COR-L47 (cell line): ENCODE measurements at places on chromosomes 1 and 21.

GRCh38 chr1:236980673-236981072, 23.6 kb downstream of the MT1HL1 start:
- no peak for DNase-seq

DNA sequence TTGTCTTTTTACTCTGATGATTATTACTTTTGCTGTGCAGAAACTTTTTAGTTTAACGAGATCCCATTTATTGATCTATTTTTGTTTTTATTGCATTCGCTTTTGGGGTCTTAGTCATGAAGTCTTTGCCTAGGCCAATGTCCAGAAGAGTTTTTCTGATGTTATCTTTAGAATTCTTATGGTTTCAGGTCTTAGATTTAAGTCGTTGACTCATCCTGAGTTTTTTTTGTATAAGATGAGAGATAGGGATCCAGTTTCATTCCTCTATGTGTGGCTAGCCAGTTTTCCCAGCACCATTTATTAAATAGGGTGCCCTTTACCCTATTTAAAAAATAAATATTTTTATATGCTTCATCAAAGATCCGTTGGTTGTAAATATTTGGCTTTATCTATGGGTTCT, 13.2 kb downstream of the MAN1C1 start:
- no peak for DNase-seq

GRCh38 chr1:1217621-1218523, 3.9 kb upstream of the TNFRSF4 start:
- DNase-seq: no peak

- DNase-seq: peak; percentile 42
Measured at GRCh38 chr1:98034505-98034904, 113.7 kb upstream of the DPYD start.

GRCh38 chr1:213997038-213997771, 9.4 kb downstream of the PROX1 start:
- no peak for DNase-seq

DNA sequence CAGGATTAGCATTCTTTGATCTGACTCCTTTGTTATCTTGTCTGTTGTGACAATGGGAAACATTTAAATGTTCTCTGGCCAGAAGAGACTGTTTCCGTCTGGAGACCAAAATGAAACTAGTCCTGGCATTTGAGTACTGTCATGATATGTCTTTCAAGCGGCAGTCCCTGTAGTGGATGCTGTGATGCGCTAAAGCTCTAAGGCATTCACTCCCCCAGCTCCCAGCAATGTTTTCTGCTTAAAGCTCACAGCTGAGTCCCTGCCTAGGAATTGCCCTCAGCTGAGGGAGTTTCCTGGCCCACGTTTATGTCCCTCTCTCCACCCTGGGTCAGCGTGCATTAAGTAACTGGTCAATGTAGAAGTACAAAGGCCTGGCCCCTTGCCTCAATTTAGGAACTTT, 109.4 kb downstream of the UCHL5 start:
- DNase-seq: no peak

- DNase-seq: no peak
Measured at GRCh38 chr1:223738465-223739365, 26.4 kb downstream of the CAPN2 start.

DNA sequence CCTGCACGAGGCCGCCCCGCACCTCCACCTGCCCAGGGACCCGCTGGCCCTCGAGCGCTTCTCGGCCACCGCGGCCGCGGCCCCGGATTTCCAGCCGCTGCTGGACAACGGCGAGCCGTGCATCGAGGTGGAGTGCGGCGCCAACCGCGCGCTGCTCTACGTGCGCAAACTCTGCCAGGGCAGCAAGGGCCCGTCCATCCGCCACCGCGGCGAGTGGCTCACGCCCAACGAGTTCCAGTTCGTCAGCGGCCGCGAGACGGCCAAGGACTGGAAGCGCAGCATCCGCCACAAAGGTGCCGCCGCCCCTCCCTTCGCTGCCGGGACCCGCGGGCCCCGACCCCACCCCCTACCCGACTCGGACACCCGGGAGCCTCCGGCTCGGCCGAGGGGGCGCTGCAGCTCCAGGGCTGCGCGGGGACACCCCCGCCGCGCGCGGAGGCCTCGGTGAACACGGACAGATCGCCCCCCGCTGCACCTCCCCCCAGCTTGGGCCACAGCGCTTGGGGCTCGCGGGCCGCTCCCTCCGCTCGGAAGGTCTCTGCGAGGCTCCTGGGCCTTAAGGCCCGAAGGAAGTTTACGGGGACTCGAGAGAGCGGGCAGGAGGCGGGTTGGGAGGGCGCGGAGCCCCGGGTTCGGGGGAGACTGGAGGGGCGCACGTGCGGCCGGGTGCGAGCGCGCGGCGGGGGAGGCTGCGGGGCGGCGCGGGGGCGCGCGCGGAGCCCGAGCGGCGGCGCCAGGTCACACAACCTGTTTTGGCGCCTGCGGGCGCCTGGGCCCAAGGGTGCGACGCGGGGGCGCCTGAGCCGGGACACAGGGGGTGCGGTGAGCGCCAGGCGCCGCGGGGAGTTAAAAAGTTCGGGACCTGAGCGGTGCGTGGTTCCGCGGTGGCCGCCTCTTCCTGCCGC, 1.2 kb downstream of the SAMD11 start:
- peak; percentile 52 for DNase-seq

DNA sequence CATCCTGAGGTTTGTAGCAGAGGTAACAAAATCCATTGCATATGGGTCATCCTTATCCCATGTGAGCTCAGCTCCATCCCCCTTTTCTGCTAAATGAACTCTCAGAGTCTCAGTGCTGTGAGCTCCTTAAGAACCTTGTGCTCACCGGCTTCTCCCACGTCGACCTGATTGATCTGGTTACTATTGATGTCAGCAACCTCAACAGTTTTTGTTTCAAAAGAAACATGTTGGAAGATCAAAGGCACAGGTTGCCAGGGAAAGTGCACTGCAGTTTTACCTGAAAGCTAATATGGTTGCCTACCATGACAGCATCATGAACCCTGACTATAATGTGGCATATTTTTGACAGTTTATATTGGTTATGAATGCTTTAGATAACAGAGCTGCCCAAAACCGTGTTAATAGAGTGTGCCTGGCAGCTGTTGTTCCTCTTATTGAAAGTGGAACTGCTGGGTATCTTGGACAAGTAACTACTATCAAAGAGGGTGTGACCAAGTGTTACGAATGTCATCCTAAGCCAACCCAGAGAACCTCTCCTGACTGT, 131.4 kb downstream of the HS2ST1 start:
- no peak for DNase-seq

- DNase-seq: no peak
Measured at GRCh38 chr1:46012236-46012635, 120.2 kb downstream of the PIK3R3 start.

- no peak for DNase-seq
Measured at GRCh38 chr1:36093226-36093625, 4.5 kb downstream of the ADPRS start.

DNA sequence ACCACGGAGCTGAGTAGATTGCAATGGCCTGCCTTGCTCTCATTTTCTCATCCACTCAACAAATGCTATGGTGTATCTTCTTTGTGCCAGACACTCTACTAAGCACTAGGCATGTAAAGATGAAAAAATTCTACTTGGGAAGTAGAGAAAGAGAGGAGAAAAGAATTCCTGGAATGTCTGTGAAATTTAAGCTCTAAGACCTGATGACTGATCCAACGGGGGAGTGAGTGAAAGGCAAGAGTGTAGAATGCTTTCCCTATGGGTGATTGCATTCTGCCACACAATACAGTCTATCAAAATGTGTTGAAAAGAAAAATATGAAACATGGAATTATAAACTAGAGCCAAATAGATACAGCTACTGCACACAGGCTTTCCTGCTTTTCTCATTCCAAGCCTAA, 82.3 kb downstream of the CYYR1 start:
- DNase-seq: no peak

- DNase-seq: no peak
Measured at GRCh38 chr1:173195596-173196088, 11.5 kb downstream of the TNFSF4 start.

GRCh38 chr1:12094180-12094579, 31.1 kb downstream of the TNFRSF8 start:
- no peak for DNase-seq

GRCh38 chr1:203120325-203121153, 7.0 kb upstream of the ADORA1 start:
- no peak for DNase-seq

- DNase-seq: peak; percentile 54
Measured at GRCh38 chr1:20376880-20377494, 86.3 kb downstream of the VWA5B1 start.

GRCh38 chr1:228141226-228142044, 1.4 kb downstream of the GUK1 start:
- peak; percentile 56 for DNase-seq

GRCh38 chr1:89529196-89529595, 4.6 kb downstream of the LRRC8B start:
- no peak for DNase-seq

DNA sequence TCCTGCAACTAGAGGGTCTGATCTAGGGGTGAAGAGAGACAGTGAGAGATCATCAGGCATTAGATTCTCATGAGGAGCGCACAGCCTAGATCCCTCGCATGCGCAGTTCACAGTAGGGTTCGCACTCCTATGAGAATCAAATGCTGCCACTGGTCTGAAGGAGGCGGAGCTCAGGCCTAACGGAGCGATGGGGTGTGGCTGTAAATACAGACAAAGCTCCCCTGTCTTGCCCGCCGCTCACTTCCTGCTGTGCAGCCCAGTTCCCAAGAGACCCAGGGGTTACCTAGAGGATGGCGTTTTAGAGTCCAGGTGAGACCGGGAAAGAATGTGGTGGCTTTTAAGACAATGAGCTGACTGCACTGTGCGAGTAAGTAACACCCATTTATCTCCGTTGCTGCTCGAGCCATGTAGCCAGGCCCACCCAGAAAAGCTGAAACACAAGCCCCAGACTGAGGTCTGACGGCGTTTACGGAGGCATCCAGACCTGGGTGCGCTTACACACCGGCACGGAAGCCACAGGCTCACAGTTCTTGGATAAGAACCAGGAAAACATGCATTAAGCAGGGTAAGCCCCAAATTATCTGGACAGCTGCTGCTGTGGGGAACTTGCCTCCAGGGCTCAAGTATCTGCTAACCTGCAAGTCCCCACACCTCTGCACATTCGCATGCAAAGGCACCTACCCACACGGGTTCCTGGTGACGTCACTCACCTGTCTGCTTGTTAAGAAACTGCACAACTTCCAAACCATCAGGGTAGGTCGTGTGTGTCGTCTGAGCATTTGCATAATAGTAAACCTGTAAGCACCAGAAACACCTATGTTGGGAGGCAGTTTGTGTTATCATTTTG, 12.5 kb downstream of the TCP10L start:
- DNase-seq: peak; percentile 69

- no peak for DNase-seq
Measured at GRCh38 chr1:230163719-230164118, 96.7 kb downstream of the GALNT2 start.

GRCh38 chr1:153899509-153899908, 23.3 kb downstream of the GATAD2B start:
- no peak for DNase-seq

- DNase-seq: no peak
Measured at GRCh38 chr1:165678509-165678908, 19.9 kb downstream of the ALDH9A1 start.

GRCh38 chr1:107575226-107575625, 389.8 kb downstream of the VAV3 start:
- no peak for DNase-seq

DNA sequence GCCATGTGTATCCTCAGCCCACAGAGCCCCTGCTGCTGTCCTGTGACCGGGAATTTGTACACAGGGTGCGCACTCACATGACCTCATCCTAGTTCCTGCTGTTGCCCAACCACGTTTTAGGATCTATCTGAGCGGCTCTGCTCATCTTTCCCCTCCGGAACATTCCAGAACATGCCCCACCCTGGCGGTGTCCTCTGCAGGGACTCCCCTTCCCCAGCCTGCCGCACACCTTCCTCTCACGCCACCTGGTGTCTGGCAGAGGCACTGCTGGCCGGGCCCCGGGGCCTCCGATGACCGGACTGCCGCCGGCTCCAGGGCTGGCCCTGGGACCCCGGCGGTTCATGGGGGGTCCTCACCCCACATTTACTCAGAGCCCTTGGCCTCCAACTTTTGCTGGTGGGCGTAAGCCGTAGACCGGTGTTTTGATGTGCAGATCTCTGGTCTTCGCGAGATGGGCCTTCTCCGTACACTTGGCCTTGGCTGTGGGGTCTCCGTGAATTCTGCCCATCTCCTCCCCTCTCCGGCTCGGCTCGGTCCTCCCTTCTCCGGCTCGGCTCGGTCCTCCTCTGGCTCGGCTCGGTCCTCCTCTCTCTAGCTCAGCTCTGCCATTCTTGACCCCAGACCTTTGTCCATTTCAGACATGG, 29.5 kb downstream of the ARHGEF16 start:
- no peak for DNase-seq

- DNase-seq: no peak
Measured at GRCh38 chr1:182565537-182565936, 23.5 kb downstream of the RNASEL start.

DNA sequence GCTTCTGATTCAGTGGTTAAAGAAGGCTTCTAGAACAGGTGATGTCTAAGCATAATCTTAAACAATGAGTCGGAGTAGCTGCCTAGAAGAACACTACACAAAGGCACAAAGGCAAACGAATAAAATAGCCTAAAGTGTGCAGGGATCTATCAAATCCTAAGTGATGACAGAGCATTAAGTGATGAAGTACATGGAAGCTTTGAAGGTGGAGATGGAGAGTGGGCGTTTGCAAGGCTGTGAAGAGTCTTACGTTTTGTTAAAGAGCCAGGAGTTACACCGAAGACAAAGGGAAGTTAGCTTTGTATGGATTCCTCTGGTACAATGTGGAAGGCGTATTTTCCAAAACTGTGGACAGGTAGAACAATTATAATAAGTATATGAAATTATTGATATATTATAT, 270.6 kb downstream of the NEGR1 start:
- no peak for DNase-seq

DNA sequence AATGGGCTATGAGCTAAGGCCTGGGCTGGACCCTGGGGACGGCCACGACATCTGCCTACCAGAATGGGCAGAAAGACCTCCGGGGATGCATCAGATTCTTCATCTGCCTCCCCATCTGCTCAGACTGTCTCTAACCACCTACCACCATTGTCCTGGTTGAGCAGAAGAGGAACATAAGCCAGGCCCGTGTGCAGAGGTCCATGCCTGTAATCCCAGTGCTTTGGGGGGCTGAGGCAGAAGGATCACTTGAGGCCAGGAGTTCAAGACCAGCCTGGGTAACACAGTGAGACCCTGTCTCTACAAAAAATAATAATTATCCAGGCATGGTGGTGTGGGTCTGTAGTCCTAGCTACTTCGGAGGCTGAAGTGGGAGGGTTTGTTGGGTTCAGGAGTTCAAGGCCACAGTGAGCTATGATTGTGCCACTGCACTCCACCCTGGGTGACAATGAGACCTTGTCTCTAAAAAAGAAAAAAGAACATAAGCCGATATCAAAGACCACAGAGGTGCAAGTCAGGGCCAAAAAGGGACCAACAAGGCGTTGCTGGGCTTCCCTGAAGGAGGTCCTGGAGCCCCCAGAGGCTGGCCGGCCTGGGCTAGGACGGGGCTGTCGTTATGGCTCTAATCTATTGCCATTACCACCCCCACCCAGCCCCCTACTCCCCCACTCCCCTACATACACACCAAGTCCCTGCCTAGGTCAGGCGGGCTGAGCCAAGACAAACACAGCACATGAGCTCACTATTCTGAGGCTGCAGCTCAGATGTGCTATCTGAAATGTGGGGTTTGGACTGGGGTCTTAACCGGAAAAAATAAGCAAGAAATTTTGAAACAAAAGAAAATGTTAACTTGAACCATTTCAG, 239.2 kb upstream of the RAB4A start:
- DNase-seq: no peak
